Tongue (tissue), 3 donors: ENCODE measurements at places on chromosomes 3 and 15. TPM values are rescaled to one million over a fixed set of nuclear protein-coding genes. Genes with fewer than 3 reads are reported as not detected.

The PLIN1 gene
- not detected for total RNA-seq

The EIF2B5 gene
- 54.9 TPM for total RNA-seq

The PLA2G4F gene
- total RNA-seq, result 1.5 TPM

The MOBP gene
- not detected for total RNA-seq

The SAMD7 gene
- total RNA-seq, result not detected

The PCSK6 gene
- total RNA-seq, result 10.6 TPM

The ROBO1 gene
- total RNA-seq, result 79.3 TPM

The C3orf33 gene
- total RNA-seq, result 9.9 TPM

The PCNP gene
- total RNA-seq, result 134 TPM

The C15orf62 gene
- 0.51 TPM for total RNA-seq

The GLDN gene
- 3.0 TPM for total RNA-seq

The PLS1 gene
- 1.4 TPM for total RNA-seq

The MKRN3 gene
- 2.7 TPM for total RNA-seq

The C2CD4A gene
- total RNA-seq, result not detected

The SPATA12 gene
- not detected for total RNA-seq

The LHFPL4 gene
- total RNA-seq, result not detected

The TMEM40 gene
- 7.6 TPM for total RNA-seq

The ENTPD3 gene
- 3.0 TPM for total RNA-seq

The ADAMTS17 gene
- total RNA-seq, result 12.4 TPM

The GNB4 gene
- total RNA-seq, result 49.1 TPM

The MKRN2OS gene
- total RNA-seq, result not detected

The TEX55 gene
- total RNA-seq, result not detected

The SLC35G2 gene
- 4.2 TPM for total RNA-seq

The B3GNT5 gene
- total RNA-seq, result 14.4 TPM

The ACTC1 gene
- total RNA-seq, result 1,740 TPM

The SCN11A gene
- 2.3 TPM for total RNA-seq

The GOLGA8Q gene
- total RNA-seq, result 1.2 TPM

The VGLL3 gene
- 30.6 TPM for total RNA-seq

The ITIH4 gene
- total RNA-seq, result 10.1 TPM

The KLF15 gene
- 12.1 TPM for total RNA-seq

The SHF gene
- 7.3 TPM for total RNA-seq

The TTC21A gene
- 2.8 TPM for total RNA-seq

The CRTAP gene
- total RNA-seq, result 124 TPM

The SLMAP gene
- 133 TPM for total RNA-seq

The CCDC32 gene
- total RNA-seq, result 21.5 TPM

The FAM174B gene
- total RNA-seq, result 23.6 TPM

The ROPN1 gene
- total RNA-seq, result not detected

The SI gene
- not detected for total RNA-seq

The TMA7 gene
- 188 TPM for total RNA-seq

The BCL6 gene
- 19.2 TPM for total RNA-seq

The ARL14 gene
- not detected for total RNA-seq

The ANKRD63 gene
- 2.4 TPM for total RNA-seq

The ECT2 gene
- 31.5 TPM for total RNA-seq

The PHLDB2 gene
- total RNA-seq, result 64.4 TPM

The LPCAT4 gene
- 12.0 TPM for total RNA-seq

The UQCC5 gene
- total RNA-seq, result 1.4 TPM

The LSAMP gene
- total RNA-seq, result 7.7 TPM
